Breast epithelium (tissue), 4 donors: ENCODE measurements at places on chromosomes 7 and 10.

- no peak for DNase-seq
These were observed 137.2 kb upstream of the IGFBP3 start for GRCh38 chr7:46058086-46058823.

- no peak for DNase-seq
These were observed 35.2 kb downstream of the OR13A1 start for GRCh38 chr10:45280113-45280760.

- DNase-seq = no peak
These were observed 43.3 kb upstream of the CCDC71L start for GRCh38 chr7:106704000-106704840.

GRCh38 chr7:111138193-111138569, 47.3 kb downstream of the LRRN3 start:
- no peak for DNase-seq

DNA sequence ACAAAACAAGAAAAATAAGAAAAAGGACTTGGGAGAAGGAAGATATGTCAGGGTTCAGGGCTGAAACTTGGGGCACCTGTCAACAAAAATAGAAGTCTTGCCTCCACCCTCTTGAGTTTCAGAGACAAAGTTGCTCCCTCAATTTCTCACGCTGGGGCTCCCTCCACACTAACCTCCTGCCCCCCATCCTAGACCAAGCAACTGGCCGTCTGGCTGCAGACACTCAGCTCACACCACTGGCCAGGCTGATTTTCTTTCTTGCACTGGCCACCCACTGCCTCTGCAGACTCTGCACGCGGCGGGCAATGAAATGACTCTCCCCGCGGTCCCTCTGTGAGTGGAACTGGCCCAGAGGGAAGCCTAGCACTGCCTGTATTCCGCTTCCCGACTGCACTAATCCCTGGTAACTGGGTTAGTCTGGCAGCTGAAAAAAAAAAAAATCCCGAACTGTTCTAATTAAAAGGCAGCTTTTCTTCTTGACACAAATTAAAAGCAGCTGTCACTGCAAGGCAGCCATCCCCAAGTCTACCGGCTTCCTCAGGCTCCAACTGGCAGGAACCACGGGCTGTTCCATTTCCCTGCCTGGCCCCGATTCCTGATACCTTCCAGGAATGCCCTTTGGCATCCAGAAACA, 83.5 kb downstream of the SPDYE5 start:
- no peak for DNase-seq
